ENCODE measurements at places on chromosomes 7 and 10.
A peak's percentile ranks its signal among the peaks of the same experiment; 100 is the strongest.

DNA sequence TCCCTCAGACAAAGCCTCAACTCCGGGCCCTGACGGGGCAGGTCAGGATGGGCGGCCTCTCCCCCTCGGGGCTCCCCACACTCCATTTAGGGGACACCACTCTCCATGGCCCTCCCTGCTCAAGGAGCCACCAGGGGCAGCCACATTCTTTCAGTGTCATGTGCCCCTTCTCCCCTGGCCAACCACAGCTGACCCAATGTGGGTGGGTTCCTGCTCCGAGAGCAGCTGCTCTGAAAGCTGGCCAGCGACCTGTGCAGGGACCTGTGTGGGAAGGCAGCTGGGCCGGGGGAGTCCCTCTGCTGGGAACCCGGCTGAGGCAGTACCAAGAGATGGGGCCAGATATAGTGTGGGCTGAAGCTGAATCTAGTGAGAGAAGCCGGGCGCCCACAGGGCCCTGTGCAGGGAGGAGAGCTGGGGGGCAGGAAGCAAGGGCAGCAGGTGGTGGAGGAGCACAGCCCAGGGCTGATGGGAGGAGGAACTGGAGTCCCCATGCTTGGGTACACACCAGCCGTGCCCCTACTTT is 40.6 kb upstream of the NPFFR1 start:
- DNase-seq = peak; percentile 42

DNA sequence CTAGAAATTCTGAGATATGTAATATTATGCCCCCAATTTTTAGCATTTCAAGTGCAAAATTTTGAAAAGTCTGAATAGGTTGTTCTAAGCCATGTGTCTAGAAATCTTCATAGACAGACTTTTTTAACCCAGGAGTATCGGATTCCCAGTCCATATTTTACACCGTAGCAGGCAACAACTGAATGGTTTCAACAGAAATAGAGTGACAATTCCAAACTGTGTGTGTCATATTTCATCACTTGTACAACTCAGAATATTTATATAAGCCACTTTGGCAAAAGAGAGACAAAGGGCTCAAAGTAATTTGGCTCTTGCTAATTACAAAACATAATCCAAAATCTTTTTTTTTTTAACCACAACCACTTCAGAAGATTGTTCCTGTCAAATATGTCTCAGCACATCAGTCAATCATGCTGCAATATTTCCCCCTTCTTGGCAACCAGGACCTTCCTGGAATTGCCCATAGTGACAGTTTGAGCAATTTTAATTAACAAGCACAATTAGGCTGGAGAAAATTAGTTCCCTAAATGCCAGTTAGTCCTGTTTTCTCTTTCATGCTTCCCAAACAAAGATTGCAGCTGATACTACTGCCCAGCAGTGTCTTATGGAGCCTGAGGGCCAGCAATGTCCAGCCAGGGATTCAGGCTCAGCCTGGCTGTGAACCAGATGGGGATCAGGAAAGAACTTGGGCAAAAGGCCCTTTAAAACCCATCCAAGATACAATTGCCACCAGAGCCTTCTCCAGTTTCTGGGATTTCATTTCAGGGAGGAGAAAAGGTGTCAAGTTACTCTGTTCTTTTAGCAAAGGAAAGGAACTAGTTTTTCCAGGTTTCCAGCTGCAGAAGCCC is 533.3 kb upstream of the GHITM start:
- DNase-seq = no peak

DNA sequence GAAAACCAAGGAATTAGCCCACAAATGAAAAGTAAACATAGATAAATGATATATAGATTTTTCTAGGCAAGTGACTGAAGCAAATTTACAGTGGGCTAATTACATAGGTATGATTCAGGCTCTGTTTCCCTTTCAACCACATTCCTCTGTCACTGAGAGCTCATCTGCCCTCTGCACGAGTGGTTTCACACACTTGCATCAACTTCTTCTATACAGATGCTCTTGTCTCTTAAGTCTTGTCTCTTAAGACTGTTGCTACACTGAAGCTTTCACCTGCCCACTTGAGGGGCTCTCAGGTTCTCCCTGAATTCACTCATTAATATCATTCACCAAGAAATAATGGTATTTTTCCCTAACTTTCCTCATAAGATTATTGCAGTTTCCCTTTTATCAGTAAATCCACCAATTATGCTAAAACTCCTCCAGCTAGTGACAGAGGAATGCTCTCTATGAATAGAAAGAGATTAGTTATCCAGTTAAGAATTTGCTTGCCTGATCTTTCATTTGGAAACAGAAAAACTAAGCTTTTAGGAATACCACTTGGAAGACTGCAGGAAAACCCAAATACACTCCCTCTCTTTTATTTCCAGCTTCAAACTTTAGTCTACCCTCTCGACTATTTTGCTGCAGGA is 95.7 kb downstream of the ELAPOR2 start:
- no peak for DNase-seq

GRCh38 chr7:71636329-71636728 is 504.4 kb downstream of the GALNT17 start:
- no peak for DNase-seq

DNA sequence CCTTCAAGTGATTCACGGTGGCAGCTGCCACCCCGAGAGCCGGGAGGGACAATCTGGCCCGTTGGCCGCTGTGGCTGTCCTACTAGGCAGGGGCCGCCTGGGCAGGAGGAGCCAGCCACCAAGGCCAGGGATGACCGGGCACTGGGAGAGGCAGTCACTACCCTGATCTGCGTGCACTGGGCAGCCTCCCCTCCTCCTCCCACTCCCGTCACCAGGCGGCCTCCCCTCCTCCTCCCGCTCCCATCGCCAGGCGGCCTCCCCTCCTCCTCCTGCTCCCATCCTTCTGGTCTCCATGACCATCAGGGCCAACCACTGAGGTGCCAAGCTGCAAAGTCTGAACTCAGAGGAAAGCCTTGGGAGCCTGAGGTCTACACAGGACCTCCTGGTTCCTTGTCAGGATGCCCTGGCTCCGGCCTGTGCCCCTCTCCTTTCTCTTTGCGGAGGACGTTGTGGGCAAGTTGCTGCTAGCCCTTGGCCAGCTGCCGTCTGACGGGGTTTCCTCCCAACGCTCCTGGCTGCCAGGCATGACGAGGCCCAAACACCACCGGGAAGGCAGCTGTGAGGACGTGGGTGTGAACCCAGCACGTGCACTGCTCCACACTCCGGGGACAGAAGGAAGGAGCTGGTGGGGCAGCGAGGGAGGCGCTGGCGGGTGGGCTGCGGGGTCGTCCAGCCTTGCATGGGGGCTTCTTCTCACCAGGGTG is 131.1 kb downstream of the WDR37 start:
- no peak for DNase-seq

DNA sequence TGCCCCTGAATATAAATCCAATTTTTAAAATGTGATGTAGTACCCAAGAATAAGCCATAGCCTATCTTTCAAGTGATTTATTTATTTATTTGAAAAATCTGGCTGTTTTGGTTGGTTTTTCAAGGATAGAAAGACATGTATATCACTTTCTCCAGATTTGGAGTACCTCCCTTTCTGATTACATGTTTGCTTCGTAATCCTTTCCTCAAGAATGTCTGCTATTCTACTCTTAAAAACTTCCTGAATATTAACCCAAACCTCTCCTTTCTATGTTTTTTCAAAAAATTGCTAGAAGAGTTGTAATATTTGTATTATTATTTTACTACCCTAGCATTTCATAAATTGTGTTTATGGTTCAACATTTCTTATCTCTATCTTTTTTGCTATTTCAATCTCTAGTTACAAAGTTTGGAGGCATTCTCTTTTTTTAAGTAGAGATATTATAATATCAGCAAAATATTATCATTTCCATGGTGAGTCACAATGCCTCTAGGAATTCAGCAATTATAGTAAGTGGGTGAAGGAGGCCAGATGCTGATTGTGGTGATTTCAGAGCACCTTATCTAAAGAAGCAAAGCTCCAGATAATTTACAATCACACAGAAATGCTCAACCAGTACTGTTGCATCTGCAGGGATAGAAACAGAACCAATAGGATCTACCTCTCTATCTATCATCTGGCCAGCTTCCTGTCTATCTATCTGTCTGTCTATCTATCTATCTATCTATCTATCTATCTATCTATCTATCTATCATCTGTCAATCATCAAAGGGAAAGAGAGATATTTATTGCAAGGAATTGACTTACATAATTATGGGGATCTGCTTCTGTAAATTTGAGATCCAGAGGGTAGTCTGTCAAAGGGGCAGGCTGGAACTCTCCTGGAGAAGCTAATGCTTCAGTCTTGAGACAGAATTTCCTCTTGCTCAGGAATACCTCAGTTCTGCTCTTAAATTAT is 412.5 kb upstream of the SEMA3C start:
- no peak for DNase-seq

GRCh38 chr7:149369497-149369896 is 91.4 kb downstream of the ZNF777 start:
- no peak for DNase-seq

DNA sequence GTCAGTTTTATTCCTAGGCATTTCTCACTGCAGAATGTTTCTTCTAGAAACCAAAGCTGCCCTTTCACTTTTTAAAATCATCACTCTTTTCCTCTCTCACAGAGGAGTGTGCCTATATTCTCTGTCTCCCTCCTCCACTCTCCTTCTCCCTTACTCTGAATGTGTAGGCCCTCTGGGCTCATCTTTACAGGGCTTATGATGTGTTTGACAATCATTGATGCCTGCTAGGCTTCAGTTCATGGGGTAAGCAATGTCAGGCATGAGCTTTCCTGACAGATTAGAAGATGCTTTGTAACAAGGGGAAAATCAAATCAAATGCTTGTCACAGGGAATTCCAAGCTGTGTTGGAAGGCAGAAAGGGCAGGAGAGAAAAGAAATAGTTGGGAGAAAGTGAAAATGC is 742.9 kb downstream of the SORCS3 start:
- no peak for DNase-seq

DNA sequence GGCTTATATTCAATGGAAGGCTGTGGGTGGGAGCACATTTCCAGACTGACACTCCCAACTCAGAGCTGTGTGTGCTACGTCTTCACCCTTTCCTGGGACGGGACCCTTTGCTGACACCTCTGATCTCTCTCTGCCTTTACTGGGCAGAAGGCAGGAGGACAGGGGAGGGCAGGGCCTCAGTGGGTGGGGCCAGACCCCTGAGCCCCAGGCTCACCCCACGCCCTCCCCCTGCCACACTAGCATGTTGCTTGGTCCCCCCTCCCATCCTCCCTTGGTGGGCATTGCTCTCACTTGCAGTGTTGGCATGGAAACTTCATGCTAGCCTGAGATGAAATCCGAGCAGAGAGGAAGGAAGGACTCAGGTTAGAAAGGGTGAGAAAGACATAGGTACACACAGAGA is 18.4 kb downstream of the TMEM273 start:
- DNase-seq = no peak

DNA sequence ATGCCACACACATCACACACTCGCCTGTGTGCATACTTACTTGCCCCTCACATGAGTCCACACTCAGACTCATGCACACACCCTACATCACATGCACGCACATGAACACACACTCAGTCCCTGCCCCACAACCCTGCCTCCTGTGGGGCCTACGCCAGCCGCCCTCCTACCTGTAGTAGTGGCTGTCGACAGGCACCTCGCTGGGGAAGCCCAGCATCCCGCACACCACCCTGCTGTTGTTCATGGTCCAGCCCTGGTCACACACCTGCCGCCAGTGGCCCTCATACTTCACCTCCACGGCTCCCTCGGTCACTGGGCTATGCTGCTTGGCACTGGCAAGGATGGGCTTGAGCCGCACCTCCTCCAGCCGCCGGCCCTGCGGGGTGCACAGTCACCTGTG is 7.2 kb downstream of the LOXL4 start:
- no peak for DNase-seq

DNA sequence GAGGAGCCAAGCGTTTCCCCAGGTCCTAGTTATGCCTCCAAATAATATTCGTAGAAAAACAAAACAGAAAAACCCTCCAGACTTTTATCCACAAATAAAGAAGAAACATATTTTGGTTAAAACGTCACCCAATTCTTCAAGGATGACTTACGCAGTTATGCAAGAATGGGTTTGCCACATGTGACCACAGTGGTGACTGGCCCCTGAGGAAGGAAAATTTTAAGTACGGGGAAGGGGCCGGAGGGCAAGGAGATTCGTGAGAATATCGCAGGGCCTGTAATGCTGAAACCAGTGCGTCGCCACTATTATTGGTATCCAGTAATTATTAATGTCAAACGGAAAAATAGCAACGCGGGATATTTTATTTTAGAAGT is 537 bp upstream of the MRPS24 start:
- no peak for DNase-seq

DNA sequence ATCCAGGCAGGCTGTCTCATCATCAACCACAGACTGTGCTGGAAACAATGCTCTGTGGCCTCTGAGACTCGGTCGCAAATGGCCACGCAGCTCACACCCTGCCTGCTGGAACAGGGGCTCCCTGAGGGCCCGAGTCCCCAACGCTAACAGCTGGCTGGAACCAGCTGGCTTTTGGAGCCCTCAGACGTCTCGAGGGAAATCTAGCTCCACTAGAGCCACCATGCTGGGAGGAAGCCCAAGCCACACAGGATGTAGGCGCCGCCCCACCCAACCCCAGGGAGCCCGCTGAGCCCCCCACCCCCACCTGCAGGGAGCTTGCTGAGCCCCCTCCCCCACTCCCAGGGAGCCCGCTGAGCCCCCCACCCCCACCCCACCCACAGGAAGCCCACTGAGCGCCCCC is 21.4 kb upstream of the PDGFA start:
- no peak for DNase-seq

DNA sequence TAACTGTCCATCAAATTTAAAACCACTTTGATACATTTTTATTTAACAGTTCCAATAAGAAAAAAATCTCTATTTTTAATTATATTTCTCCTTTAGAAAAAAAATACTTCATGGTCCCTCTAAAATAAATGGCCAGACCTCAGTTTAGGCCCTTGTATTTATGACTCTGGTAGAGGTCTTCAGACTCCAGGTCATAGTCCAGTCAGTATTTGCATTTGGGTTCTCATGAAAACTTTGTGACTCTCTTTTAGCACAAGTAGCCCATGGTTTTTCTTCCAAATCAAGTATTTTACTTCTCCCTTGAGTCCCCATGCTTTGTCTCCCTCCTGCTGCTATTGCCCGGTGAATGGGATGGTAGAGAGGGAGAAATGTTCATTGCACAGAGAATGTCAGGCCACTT is 5.5 kb upstream of the SEMA4G start:
- no peak for DNase-seq

GRCh38 chr10:17026686-17027485 is 102.7 kb downstream of the CUBN start:
- DNase-seq = no peak

GRCh38 chr7:2359610-2360009 is 5.0 kb downstream of the EIF3B start:
- no peak for DNase-seq

Measured in GM12892 (cell line).